ENCODE measurements at places on chromosomes 11 and 22.

DNA sequence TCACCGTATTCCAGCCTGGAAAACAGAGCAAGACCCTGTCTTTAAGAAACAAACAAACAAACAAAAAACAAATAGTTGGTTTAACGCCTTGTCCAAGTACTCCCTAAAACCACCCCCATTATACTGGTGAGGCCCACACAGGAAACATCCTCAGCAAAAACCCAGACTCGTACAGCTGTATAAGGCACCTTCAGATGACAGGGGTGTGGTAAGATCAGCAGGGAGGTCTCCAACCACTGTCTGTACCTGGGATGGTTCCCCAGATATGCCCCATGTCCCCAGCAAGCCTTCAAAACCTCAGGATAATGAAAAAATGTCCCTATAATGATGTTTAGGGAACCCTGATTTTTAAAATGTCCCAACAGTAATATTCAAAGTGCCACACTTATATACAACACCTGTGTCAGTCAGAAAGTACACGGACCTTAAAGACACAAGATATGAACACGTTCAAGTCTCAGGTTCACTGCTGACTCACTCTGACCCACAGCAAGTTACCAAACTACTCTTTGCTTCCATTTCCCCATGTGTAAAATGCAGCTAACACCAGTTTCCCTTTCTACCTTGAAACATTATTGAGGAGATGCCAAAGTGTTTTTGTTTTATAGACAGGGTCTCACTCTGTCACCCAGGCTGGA, 9.3 kb downstream of the SF3A1 start:
- no peak for DNase-seq

GRCh38 chr11:115065830-115066664, 387.7 kb downstream of the NXPE2 start:
- DNase-seq = peak; percentile 36

DNA sequence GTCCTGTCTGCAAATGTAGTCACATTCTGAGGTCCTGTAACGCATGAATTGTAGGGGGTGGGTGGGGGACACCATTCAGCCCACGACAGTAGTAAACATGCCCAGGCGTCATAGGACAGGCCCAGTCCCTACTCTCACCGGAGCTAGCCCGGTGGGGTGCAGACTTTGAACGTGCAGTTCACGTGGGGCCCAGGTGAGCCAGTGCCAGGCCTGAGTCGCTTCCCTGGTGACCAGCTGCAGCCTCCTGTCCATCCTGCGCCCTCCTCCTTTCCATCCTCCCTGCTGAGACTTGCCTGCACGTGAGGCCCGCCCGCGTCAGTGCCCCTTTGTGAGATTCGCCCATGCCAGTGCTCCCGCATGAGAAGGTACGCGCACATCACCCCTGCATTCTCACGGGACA, 116.8 kb downstream of the WNT7B start:
- no peak for DNase-seq

- no peak for DNase-seq
These were observed 1.6 kb downstream of the CBX7 start for GRCh38 chr22:39150848-39151215.

DNA sequence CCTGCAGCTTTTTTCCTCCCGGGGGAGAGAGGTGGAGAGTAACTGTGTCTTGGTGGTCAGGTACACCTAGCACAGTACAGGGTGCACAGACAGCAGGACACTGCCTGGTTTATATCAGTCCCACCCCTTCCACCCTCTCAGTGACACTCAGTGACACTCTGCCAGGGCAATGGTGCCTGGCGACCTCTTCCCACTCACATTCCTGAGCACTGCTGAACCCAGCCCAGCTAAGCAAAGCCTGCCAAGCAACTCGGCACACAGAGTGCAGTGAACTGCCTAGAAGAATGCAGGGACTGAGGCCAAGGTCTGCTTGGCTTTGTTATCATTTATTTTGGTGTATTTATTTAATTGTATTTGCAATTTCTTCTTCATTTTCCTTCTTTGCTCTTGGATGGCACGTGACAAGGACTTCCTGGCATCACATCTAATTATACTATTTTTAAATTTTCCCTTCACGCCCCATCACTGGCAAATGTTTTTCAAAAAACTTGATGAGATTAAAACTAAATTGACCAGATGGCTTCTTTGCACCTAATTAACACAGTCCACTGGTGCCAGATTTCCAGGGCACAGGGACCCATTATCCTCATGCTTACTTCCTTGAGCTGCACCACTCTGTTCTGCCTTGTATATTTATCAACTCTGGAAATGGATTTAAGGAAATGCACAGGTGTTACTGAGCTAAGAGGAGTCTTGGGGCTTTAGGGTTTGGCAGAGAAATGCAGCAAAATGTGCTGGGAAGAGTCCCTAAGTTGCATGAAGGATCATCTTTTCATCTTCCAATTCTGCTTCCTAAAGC, 205.6 kb downstream of the ADAMTS15 start:
- no peak for DNase-seq

DNA sequence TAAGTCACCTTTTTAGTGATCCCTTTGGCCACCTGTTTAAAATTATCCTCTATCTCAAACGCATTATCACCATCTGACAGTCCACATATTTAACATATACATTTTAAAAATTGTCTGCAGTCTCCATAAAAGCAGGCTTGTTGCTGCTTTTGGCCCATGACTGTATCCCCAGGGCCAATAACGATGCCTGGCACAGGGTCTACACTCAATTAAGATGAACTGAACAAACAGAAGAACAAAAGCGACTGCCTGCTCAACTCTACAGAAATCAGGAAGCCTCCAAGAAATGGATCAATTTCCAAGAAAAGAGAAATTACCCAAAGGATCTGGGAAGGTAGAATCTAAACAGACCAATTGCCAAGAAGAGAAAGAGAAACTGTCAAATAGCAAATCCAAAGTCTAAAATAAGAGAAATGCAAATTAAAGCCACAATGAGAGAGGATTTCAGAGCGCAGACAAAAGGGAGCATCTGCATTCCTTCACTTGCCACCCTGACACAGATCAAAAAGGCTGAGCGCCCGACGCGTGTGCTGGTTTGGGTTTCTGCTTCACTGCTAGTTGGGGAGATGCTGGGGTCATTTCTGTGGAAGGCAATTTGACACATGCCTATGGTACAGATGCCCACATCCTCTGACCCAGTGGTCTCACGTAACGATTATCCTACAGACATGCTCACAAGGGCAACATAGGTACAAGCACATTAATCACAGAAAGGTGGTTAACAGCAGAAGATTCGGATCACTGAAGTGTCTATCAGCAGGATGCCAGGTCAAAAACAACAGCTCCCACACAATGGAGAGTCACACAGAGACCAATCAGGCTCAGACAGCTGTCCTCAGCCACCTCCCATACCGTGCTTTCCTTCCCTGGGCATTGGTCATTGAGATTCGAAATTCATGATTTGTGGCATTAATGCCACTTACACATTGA, 55.9 kb downstream of the SHISAL1 start:
- DNase-seq = no peak

DNA sequence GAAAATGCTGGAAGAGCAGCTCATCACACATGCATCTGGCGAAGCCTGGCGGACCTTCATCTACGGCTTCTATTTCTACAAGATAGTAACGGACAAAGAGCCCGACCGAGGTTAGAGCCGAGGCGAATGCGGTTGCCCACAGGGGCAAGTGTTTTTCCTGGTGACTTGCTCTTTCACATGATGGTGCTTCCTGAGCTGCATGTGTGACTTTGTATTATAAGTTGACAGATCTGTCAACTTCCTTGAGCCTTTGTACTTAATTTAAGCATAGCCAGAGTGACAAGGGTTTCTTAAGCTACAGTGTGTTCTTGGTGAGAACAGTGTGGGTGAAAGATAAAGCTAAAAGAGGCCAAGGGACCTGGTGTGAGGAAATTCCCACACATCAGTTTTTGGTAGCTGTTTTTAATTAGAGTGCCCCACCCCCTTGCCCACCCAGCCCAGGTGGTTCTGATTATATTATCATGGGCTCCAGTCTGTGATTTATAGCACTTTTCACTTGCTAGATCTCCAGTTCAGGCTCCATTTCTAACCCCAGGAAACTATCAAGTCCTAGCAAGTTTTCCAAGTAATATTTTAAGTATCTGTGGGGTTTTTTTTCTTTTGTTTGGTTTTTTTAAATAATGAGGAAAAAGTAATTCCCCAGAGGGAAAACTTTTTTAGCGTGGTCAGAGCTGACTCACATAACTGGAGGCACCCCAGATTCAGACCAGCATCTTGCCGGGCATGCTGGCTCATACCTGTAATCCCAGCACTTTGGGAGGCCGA, 68.0 kb upstream of the YWHAH start:
- no peak for DNase-seq

DNA sequence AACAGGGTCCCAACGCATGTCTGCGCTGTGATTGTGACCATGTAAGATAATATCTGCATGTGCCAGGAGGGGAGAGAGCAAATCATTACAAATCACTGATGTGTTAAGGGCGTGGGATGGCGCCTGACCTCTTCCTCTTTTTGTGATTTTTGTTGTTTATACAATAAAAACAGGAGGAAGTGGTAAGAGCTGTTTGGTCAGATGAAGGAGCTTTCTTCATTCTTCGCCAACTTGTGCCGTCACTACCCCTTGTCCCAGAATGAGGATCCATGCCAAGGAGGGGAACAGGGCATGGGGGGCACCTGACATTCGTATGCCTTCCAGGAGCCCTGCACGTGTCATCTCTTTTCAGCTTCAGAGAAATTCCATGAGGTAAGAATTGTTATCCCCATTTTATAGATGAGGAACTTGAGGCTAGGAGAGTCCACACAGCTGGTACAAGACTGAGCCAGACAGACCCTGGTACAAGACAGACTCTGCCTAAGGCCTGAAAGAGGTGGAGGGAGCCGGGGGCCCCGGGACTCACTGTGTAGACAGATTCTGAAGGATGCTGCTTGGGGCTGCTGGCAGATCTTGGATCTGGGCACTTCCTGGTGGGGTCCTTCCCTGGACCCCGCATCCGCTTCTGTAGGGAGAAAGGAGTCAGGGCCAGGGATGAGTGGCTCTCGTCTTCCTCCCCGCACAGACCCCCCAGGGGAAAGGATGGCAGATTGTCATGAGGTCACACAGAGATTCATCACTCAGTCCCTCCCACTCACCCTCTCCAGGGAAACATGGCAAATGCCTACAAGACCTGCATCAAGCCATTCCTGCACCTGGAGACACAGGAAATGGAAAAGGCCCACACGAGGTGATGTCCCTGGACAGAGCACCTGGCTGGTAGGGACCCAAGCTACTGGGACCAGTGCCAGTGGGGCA, 34.6 kb downstream of the NFAM1 start:
- DNase-seq = no peak

DNA sequence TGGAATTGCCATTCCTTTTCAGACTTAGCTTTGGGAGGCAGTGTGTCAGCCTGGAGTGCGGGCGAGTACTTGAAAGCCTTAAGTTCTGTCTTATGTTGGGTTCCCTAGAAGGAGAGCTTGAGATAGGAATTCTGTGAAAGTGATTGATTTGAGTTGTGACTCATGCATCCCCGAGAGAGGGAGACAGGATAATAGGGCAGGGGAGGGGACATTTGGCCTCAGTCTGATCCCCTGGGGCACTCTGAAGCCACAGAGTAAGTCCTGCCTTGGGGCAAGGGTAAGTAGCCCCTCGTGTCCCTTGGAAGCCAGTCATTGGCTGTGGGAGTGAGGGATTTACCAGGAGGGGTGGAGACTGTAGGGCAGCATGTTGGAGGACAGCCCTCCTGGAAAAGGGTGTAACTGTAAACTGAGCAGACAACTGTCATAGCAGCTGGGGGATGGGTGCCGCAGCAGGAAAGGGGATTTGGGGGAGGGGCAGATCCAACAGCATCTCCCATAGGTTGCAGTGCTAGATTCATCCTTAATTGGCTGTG, 44.0 kb downstream of the KIAA1671 start:
- DNase-seq = peak; percentile 97

- no peak for DNase-seq
These were observed 395.3 kb downstream of the BRD1 start for GRCh38 chr22:49432211-49432896.

DNA sequence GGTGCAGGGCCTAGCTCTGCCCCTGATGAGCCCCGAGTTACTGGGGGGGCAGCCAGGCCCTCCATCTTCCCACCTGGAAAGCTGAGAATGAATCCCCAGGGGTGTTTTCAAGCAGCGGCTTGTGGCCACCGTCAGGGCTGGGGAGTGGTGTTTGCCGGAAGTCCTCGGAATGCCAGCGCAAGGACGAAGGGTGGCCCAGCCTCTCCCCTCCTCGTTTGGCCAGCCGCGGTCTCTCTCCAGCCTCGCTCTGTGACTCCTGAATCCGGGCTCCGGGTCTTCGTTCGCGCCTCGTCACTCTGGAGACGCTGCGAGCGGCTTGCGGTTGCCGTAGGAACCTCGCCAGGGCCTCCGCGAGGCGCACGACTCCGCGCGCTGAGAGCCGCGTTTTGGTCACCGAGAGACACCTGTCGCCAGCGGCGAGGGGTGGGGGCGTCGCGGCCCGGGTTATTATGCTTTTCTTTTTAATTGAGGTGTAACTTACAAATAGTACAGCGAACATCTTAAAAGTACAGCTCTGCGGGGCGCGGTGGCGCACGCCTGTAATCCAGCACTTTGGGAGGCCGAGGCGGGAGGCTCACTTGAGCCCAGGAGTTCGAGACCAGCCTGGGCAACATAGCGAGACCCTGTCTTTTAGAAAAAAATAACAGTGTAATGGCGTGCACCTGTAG, 6.3 kb upstream of the KDELR3 start:
- DNase-seq = peak; percentile 93

GRCh38 chr11:25910086-25910485, 421.8 kb upstream of the ANO3 start:
- no peak for DNase-seq

DNA sequence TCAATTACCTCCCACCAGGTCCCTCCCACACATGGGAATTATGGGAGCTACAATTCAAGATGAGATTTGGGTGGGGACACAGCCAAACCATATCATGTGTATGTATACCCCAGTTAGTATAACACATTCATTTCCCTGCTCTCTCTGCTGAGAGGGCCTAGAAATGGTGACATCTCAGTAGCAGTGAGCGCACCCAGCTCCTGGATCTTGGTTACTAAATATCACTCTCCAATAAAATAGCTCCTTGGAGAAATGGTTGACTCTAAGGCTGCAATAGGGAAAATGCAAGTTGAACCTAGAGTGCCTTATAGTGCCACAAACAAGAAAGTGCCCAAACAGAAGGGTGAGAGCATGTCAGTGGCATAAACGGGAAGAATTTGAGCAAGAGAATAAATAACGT, 59.6 kb downstream of the ARHGEF12 start:
- DNase-seq = no peak
